ENCODE measurements at places on chromosomes 1 and 21.
A peak's percentile ranks its signal among the peaks of the same experiment; 100 is the strongest.

DNA sequence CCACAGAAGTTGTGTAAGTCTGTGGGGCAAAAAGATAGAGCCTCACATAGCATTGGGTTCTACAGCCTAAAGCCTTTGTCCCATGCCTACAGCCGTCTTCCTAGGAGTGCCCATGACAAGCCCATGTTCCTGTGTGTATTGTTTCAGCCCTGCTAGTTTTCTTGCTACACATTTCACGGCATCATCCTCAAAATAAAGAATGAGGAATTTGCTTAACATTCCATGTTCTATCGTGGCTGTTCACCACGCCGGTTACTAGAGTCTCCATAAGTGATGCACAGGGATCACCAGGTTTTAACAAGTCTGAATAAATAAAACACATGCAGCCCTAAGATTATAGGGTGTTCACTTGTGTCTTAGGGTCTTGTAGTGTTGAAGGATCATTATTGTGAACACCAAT, 87.4 kb upstream of the NGF start:
- no peak for DNase-seq

DNA sequence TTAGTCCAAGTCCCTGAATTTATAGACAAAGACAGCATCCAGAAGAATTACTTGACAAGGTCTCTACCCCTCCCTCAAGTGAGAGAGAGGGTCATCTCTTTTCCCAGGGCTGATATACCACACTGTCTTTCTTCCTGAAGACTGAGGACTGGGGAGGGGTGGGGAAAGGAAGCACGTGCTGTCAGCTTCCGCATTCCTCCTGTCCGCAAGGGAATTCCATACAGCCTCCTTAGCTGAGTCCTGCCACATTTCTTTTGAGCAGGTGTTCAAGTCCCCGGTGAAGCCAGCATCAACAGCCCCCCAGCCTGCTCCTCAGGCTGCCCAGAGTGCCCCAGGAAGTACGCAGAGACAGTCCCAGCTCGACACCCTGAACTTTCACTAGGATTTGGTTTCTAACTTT, 34.2 kb downstream of the PCAT6 start:
- no peak for DNase-seq

- no peak for DNase-seq
Measured at GRCh38 chr1:116470671-116471070, 97.6 kb downstream of the ATP1A1 start.

GRCh38 chr1:89277725-89278124, 5.1 kb upstream of the GBP5 start:
- peak; percentile 45 for DNase-seq

GRCh38 chr1:96558635-96559034, 162.9 kb upstream of the PTBP2 start:
- no peak for DNase-seq
